Activated CD4-positive, alpha-beta T cell treated with anti-CD3 and anti-CD28 coated beads, Interleukin-2, amount 10 ng/mL, durations not matched to agents 24 days and 14 days (primary cell): ENCODE measurements at places on chromosomes 7 and 10. TPM values are rescaled to one million over a fixed set of nuclear protein-coding genes. Genes with fewer than 3 reads are reported as not detected.

Gene SAMD9L
- total RNA-seq: 15.8 and 16.4 TPM in 2 replicates

GRCh38 chr7:129517931-129518330 lies 15.6 kb downstream of the SMKR1 start:
- no peak for DNase-seq

- peak; percentile 62 for DNase-seq
Measured at GRCh38 chr7:28955718-28956607, 2.2 kb downstream of the TRIL start.

DNA sequence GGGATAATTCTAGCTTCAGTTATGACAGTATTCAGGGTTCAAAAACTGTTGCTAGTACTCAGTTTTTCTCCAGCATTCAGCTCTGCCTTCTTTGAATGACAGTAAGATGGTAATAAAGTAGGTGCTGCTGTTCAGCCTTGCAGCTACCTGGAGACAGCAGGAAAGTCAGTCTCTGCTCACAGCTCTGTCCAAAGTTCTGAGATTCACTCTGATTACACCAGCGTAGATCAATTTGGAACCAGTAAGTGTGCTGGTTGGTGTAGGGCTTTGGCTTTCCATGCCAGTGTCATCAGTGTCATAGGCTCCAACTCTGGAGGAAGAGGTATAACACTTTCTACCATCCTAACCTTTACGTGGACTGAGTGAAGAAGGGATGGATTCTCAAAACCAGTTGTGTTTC lies 26.2 kb downstream of the STK17A start:
- no peak for DNase-seq

Gene CUZD1
- 3.1 and 3.7 TPM in 2 replicates for total RNA-seq

Gene PNLIP
- not detected in 2 replicates for total RNA-seq

- DNase-seq: no peak
Measured at GRCh38 chr7:70006261-70006920, 408.1 kb downstream of the AUTS2 start.

Gene ANKRD61
- 0.31 and 0.58 TPM in 2 replicates for total RNA-seq

Gene WNT16
- total RNA-seq: not detected in 2 replicates

GRCh38 chr7:23168111-23168885 lies 13.6 kb upstream of the NUP42 start:
- peak; percentile 34 for DNase-seq

Gene PODXL
- total RNA-seq: 0.47 and 0.71 TPM in 2 replicates

DNA sequence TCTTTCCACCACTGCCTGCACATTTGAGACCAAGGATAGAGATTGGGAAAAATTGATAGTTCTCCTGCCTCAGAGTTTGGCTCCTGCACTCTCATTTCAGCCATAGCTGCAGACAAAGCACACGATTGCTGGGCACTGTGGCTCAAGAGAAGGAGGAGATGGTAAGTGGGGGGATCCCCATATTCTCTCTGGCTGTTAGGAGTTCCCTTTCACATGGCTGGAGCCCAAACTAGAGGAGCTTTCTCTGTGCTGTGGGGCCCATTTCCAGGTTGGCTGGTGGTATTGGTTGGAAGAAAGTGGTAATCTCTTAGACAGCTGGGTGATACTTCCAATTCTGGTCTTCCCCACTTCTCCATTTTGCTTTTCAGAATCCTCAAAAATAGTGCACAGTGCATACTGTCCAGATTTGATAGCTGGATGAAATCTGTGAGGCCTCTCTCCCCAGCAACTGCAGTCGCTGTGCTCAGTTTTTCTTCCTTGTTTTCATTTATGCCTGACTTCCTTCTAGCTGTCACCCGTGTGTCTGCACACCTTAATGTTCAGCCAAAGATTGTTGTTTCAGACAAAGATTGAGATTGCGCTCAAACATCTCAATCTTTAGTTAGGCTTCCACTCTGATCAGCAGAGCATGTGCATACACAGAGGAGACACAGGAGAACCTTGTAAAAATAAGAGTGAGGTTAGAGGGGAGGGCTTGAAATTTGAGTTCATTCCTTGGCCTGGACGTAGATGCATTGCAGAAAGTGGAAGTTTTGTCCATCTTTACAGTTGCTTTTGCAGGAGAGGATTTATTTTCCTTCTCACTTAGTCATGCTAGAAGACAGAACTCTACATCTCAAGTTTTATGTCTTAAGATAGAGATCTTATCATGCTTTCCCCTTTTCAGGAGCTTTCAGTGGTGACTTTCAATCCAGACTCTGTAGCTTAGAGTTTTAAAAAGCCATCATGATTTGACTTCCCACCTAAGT lies 28.6 kb downstream of the RABGEF1 start:
- no peak for DNase-seq

DNA sequence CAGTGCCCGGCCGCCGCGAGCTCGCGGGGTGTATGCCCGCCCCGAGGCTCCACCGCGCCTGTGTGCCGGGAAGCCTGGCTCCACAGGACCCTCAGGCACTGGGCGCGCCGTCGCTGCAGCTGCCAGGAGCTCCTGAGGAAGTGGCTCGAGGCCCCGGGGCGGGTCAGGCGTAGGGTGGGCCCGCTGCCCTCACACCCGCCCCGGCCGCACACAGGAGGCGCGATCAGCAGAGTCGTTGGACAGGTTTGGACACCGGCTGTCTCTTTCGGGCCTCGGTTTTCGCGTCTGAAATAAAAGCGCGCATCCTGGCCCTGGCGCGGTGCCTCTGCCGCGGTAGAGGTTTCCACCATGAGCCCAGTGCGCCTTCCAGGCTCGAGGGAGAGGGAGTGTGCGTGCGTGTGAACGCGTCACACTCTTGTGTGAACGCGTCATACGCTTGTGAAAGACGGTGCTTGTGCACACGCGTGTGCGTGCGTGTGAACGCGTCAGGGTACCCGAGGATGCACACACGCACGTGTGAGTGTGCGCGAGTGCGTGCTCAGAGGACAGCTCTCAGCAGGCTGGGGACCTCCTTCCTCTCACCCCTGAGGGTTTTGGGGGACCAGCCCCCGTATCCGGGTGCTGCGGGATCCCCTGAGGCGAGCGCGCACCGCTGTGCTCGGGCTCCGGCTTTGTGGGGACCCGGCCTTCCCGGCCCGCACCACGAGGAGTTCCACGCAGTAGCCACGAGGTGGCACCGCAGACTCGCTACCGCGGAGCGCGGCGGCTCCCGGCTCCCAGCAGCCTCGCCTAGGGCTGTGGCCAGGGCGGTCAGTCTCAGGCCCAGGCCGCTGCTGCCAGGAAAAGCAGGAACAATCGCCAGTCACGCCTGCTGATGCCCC lies 83.8 kb downstream of the BMS1 start:
- peak; percentile 87 for DNase-seq

DNA sequence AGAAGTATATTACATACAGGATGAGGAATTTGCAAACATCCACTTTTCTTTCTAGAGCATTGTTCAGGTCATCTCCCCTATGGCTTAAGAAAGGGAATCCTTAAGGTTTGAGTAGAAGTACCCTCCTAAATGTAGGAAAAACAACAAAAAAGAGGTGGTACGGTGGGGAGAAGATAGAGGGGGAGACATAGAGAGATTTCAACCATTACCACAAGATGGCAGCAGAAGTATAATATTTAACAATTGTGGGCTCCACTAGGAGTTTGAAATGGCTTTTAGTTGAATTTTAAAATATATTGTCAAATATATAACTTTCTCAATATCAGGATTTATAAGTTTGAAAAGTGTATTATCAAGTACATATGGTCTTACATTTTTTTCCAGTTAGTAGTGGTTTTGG lies 72.7 kb upstream of the PRKG1 start:
- DNase-seq: no peak

- no peak for DNase-seq
Measured at GRCh38 chr7:78695826-78696225, 757.6 kb downstream of the MAGI2 start.

DNA sequence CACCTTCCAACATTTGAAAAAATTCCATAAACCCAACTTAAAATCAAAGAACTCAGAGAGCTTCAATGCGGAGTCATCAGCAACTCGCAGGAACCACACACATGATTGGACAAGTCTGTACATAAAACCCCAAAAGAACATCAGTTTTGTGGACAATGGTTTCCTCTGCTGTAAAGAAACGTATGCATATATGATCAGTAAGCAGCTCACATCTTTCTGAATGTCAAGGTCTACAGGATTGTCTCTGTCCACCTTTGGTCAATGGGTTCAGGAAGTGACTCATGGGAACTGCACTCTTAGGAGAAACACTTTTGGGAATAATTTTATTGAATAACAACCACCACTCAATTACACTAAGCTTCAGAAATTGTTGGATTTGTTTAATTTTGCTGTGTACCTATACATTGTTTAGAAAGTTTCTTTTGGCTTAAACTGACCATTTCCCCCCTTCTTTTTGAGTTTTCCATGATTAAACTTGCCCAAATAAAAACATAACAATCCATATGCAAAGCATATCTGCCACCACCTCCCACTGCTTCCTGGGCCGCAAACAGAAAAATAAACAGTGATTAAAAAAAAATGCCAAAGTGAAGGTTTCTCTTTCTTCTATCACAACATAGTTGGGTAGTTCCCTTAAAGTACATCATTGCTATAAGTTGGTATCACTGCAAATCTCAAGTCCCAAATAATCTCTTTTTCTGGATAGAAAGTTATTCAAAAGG lies 27.3 kb upstream of the AFAP1L2 start:
- DNase-seq: no peak

Gene AOAH
- total RNA-seq: 17.6 and 17.8 TPM in 2 replicates

- DNase-seq: no peak
Measured at GRCh38 chr10:3530783-3531645, 254.0 kb downstream of the KLF6 start.
